ENCODE measurements at places on chromosomes 1 and 21. TPM values are rescaled to one million over a fixed set of nuclear protein-coding genes. Genes with fewer than 3 reads are reported as not detected.

GJA9 gene
- total RNA-seq: not detected

CTTNBP2NL gene
- 11.3 TPM for total RNA-seq

HTR6 gene
- not detected for total RNA-seq

GBP6 gene
- total RNA-seq: not detected

CFAP107 gene
- total RNA-seq: not detected

DYNLT5 gene
- not detected for total RNA-seq

ACTN2 gene
- total RNA-seq: not detected

LCE5A gene
- total RNA-seq: not detected

GJA5 gene
- total RNA-seq: 0.75 TPM

CELA2B gene
- total RNA-seq: not detected

NIBAN1 gene
- total RNA-seq: 14.3 TPM

LAX1 gene
- total RNA-seq: not detected

PIGC gene
- total RNA-seq: 26.1 TPM

TLCD4 gene
- 14.1 TPM for total RNA-seq

FAM110D gene
- 0.16 TPM for total RNA-seq

RASAL2 gene
- 37.2 TPM for total RNA-seq

LCE6A gene
- not detected for total RNA-seq

ASCL5 gene
- 0.48 TPM for total RNA-seq

HES3 gene
- not detected for total RNA-seq

POU2F1 gene
- total RNA-seq: 29.6 TPM

TINAGL1 gene
- 101 TPM for total RNA-seq

PPFIA4 gene
- total RNA-seq: 9.4 TPM

SUSD4 gene
- 31.4 TPM for total RNA-seq

CD1C gene
- total RNA-seq: not detected

MIXL1 gene
- not detected for total RNA-seq

ATP8B2 gene
- 10.5 TPM for total RNA-seq

MAN1C1 gene
- 3.5 TPM for total RNA-seq

HEYL gene
- total RNA-seq: 3.4 TPM
